ENCODE measurements at places on chromosomes 5 and 9.

GRCh38 chr5:147234825-147235635 lies at the start of gene STK32A:
Gene STK32A (plus strand): TSS chr5:147235026. CDS start chr5:147239635, 4,609 bp downstream.
- no peak for DNase-seq

DNA sequence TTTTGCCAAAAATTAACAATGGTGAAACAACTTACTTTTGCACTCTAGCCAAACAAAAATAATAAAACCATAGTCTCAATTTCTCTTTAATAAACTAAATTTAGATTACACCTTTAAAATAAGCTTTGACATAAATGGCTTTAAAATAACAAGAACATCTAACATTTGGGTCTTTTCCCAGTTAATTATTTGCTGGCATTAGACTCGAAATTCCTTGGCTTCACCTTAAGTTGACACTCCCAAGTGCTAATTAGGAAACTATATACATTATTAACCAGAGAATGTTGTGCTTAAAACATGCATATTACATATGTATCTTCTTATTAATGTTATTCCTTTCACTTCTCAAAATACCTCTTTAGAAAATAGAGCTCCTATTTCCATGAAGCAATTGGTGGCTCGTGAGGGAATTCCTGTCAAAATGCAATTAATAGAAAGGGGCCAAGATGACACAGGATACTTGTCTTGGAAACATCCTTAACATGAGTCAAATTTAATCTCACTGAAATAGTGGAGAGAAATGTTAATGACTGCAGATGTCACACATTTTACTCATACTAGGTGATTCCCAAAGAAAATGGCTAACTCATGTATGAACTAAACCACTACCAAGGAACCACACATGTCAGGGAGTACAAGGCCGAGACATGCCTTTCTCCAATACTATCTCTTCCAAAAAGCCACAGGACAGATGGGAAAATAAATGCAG lies 932.9 kb upstream of the DMAC1 start:
- no peak for DNase-seq

DNA sequence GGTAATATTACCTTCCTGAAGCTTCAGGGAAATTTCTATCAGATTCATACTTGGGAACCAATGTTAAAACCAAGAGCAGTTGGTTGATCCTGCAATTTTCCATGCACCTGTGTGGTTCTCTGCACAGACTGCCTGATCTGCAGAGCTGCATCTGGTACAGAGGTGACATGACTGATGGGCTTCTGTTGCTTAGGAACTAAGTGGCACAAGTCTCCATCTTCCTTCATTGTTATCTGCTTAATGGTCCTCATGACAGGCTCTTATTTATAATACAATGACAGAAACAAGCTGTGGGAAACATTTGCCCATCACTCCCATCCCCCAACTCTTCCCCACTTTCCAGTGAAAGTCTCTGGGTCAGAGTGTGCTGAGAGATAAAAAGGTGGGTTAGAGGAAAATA lies 799.1 kb downstream of the TAF11L14 start:
- no peak for DNase-seq

GRCh38 chr9:34271265-34272006 lies 57.6 kb downstream of the KIF24 start:
- DNase-seq = no peak

DNA sequence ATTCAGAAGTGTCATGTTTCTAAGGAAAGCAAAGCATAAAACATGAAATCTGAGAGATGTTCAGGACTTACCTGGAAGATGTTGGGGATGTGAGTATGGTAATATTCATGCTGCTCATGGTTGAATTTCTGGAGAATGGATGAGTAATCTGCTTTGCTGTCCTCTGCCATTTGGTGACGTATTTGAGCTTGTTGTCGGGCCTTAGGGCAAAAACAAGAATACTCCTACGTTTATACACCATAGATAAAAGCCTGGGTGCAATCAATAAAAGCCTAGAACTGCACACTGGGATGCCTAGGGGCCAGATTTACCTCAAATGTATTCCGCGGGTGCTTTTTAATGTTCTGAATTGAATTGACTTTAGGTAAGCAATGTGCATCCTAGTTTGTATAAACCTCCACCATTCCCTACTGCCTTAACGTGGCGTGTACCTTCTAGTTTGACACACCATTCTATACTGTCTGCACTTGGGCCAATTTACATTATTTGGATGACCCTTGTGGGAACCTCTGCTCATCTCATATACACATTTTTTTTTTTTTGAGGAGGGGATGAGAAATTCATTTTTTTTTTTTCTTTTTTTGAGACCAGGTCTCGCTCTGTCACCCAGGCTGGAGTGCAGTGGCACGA lies 94.4 kb downstream of the USP20 start:
- DNase-seq = no peak

- no peak for DNase-seq
Measured at GRCh38 chr5:161847941-161848391, at the start of gene GABRA1. Gene GABRA1 (plus strand): TSS chr5:161848120. CDS start chr5:161850811, 2,691 bp downstream.

- DNase-seq = no peak
Measured at GRCh38 chr9:131473198-131473885, 29.4 kb upstream of the POMT1 start.

DNA sequence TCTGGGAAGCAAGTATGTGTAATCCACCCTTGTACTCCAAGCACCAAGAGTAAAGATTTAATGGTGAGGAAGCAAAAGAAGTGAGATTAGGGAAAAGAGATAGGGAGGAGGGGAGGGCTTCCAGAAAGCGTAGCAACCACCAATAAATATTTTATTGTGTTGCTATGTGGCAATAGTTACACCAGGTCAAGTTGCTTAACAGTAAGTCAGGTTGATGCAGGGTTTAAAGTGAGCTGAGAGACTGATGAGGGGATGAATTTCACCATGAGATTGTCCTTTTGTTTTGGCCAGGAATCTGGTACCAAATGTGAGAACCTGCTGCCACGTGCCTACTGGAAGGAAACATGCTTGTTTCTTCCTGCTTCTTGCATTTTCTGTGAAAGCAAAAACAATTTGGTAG lies 62.7 kb downstream of the PCSK5 start:
- DNase-seq = no peak

GRCh38 chr5:76455531-76456133 lies 52.5 kb downstream of the IQGAP2 start:
- DNase-seq = no peak

DNA sequence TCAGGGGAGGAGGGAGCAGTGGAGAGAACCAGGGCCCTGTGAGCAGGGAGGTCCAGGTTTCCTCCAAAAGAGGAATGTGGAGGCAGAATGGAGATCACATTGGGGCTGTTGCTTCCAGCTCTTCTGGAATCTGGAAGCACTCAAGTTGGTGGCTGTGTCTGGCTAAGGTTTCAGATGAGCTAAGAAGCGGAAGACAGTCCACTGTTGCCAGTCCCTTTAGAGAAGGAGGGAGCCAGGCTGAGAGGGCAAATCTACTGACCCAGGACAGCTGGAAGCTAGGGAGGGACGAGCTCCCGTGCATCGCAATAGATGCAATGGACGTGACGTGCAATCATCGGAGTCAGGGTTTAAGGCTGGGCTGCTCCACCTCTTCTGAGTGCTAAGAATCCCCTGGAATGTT lies 71.2 kb downstream of the TENT4A start:
- no peak for DNase-seq

DNA sequence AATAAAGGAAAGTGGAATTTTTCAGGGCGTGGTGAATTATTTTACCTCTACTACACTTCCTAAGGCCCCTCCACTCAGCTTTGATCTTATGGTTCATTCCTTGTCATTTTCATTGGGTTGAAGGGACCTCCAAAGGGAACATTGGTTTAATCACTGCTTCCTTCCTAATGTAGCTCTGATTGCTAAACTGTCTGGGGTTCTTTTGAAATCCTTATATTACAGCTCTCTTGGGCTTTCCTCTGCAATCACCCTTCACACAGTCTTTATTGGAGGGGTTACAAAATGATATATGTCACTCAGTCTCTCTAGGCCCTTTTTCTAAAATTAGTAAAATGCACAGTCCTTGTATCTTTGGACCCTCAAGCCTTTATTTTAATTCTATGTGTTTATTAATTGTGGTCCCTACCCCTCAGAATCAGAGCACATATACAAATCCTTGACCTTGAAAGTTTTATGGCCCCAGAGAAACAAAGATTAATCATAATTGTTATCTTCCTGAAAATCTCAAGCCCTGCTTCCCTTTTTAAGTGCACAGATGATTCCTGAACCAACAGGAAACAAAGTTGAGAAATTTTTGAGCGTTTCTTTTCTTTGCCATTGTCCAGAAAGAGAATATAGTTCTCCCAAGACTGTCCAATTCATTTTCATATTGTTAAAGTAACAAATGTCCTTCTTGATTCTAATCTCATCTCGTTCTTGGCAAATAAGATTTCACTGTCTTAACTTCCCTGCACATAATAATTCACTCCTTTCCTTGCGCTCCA lies 330.0 kb downstream of the ARRDC3 start:
- no peak for DNase-seq

GRCh38 chr9:2298217-2298616 lies 283.1 kb downstream of the SMARCA2 start:
- no peak for DNase-seq

DNA sequence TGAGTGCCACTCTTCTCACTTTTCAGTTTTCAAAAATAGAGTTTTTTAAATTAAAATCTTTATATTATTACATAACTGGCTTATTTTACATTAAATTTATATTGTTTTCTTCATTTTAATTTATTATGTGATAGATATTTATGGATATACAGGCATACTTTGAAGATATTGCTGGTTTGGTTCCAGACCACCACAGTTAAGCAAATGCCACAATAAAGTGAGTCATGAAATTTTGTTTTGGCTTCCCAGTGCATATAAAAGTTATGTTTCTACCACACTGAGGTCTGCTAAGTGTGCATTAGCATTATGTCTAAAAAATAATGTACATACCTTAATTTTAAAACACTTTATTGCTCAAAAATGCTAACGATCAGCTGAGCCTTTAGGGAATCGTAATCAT lies 47.4 kb downstream of the NDUFS4 start:
- DNase-seq = no peak
